ENCODE measurements at places on chromosomes 7 and 10.

DNA sequence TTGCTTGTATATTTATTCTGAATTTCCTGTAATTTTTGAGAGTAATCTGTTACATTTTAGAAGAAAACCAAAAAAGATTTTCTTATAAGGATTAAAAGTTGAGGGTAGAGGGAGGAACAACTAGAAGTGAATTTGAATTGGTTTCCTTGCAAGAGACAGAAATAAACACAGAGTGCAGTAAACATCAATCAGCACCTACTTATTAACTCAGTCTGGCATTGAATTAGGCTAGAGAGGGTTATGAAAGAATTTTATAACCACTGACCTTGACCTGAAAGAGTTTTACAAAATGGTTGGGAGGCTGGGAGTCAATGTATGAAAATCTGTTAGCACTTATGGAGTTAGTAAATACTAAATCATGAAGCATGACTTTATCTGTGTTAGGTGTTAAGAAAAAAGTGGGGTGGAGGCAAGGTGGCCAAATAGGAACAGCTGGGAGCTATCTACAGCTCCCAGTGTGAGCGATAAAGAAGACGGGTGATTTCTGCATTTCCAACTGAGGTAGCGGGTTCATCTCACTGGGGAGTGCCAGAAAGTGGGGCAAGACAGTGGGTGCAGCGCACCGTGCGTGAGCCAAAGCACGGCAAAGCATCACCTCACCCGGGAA, 106.5 kb downstream of the PDE1C start:
- no peak for DNase-seq

GRCh38 chr10:130901311-130902165, 410.0 kb downstream of the TCERG1L start:
- DNase-seq = no peak

DNA sequence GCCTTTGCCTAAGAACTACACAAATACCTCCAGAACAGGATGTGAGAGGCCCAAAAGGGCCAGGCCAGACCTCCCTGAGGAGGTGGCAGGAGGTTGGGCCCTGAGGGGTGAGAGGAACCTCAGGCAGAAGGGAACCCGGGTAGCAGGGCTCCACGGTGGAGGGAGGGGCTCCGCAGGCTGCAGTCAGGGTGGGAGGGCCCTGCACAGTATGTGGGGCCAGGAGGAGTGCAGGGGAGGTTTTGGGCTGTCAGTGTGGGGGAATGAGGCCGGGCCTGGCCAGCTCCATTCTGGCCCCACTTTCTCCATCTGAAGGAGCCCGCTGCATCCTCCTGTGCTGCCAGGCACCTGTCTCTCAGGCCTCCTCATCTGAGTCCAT, 25.9 kb downstream of the DNAJB12 start:
- peak; percentile 51 for DNase-seq

DNA sequence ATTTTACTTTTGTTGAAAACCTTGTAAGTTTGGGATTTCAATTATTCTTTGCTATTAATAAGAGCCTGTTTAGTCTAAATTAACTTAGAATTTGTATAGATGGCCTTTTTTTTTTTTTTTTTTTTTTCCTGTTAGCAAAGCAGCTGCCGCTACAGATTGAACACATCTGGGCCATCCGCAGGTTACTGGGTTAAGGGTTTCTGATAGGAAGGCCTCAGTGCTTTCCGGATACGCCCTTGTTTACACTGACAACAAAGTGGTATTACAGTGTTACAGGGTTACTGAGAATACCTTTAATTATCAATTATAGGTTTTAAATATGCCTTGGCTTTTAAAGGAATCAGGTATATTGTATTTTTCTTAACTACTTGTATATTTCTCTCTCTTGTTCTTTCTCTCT, 76.8 kb downstream of the PTN start:
- no peak for DNase-seq

GRCh38 chr7:23759671-23760391, 49.8 kb downstream of the STK31 start:
- no peak for DNase-seq

- DNase-seq = no peak
These were observed 556.1 kb downstream of the DNAJB6 start for GRCh38 chr7:157892751-157893523.

- peak; percentile 62 for DNase-seq
These were observed 40.5 kb downstream of the NRBF2 start for GRCh38 chr10:63173468-63174232.

DNA sequence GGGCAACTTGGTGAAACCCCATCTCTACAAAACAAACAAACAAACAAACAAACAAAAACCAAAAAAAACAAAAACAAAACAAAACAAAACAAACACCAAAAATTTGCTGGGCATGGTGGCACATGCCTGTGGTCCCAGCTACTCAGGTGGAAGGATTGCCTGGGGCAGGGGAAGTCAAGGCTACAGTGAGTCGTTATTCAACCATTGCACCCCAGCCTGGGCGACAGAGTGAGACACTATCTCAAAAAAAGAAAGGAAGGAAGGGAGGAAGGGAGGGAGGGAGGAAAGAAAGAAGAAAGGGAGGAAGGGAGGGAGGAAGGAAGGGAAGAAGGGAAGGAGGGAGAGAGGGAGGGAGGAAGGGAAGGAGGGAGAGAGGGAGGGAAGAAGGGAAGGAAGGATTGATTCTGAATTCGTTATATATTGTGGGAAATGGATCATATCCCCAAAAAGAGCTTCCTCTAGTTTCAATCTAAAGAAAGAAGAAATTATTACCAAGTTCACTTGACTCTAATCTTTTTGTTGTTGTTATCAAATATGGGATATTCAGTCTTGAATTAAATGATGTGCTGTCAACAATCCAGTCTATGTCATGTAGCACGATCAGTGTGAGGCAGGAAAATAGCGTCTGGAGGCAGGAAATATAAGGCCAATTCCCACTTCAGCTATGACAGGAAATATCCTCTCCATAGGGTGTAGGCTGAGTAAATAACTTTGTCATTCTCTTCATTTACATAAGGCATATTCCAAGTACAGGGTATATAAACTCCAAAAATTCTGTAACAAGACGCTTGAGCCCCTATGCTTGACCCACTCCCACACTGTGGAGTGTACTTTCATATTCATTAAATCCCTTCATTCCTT, 26.2 kb upstream of the TRIM24 start:
- DNase-seq = no peak

DNA sequence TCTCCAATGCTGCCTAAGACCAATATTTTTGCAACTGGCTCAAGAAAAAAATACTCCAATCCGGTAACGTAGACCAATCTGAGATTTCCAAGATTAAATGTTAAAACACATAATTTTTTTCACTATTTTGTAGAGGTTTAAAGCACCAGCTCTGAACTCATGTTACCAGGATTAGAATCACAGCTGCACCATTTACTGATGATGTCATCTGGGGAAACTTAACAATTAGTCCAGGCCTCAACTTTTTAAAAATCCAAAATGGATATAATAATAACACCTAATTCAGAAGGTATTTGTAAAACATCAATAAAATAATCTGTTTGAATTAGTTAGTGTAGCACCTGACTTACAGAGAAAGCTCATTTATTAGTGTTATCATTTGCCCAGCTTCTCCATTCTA, 14.4 kb downstream of the PON1 start:
- no peak for DNase-seq

DNA sequence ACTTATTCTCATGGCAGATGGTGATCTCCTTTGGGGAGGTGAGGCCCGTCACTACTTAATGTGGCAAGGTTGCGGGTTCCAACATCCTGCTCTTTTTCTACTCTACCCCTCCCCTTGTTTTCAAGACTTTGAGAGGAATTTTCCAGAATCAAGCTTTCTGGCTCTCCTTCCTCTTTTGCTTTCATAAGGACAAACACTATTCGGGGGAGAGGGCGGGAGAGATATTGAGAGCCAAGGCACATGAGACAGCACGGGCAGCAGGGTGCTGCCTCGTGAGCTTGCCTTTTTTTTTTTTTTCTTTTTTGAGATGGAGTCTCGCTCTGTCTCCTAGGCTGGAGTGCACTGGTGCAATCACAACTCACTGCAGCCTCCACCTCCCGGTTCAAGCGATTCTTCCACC, 6.9 kb upstream of the PFKFB3 start:
- DNase-seq = peak; percentile 82
